ENCODE measurements at places on chromosomes 2 and 18.

DNA sequence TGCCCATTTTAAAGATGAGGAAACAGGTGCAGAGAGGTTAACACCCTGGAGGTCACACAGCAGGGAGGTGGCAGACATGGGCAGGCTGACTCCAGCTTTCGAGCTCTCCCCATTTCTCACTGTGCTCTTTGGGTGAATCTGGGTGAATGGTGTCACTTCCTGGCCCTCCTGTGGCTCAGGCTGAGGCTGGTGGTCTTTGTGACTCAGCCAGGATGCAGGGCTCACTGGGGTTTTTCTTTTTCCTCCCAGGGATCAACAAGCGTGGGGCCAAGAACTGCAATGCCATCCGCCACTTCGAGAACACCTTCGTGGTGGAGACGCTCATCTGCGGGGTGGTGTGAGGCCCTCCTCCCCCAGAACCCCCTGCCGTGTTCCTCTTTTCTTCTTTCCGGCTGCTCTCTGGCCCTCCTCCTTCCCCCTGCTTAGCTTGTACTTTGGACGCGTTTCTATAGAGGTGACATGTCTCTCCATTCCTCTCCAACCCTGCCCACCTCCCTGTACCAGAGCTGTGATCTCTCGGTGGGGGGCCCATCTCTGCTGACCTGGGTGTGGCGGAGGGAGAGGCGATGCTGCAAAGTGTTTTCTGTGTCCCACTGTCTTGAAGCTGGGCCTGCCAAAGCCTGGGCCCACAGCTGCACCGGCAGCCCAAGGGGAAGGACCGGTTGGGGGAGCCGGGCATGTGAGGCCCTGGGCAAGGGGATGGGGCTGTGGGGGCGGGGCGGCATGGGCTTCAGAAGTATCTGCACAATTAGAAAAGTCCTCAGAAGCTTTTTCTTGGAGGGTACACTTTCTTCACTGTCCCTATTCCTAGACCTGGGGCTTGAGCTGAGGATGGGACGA, 13.2 kb downstream of the ITM2C start:
- DNase-seq, result no peak

DNA sequence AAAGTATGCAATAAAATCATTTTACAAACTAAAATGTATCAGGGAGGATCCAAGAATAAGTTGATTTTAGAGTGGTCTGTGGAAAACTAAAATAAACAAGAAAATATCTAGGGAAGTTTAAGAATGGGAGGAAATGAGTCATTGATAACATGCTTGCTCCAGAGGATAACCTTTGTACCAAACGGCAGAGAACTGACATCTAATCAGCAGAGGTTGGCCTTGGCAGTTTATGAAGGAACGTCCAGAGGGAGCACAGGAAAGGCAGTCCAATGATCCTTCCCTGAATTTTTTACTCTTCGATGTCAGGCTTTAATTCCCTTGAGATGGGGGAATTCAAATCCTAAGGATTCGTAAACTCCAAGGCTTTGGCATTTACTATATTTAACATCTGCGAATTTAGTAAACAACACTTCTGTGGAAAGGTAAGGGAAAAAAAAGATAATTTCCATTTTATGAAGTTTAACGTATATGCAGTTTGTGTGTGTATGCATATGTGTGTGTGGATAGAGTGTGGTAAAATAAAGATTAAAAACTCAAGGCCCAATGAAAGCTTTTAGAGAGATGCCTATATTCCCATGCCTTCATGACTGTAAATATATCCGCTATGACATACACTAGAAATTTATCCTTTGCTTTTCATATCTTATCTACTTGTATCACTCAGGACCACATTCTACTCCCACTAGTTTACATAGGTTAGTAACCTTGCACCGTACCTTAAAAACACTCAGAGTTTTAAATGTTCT, 8.7 kb upstream of the INPP1 start:
- peak; percentile 46 for DNase-seq

GRCh38 chr18:62602706-62603105, 79.9 kb downstream of the ZCCHC2 start:
- DNase-seq, result no peak

- no peak for DNase-seq
Observed at GRCh38 chr2:98821629-98822135, 90.8 kb upstream of the MGAT4A start.

GRCh38 chr18:25077038-25077943, 274.7 kb downstream of the ZNF521 start:
- peak; percentile 31 for DNase-seq

- DNase-seq, result peak; percentile 61
Observed at GRCh38 chr2:19299032-19299431, 59.4 kb downstream of the OSR1 start.

GRCh38 chr2:54149638-54150441, 34.4 kb downstream of the ACYP2 start:
- DNase-seq, result peak; percentile 37

DNA sequence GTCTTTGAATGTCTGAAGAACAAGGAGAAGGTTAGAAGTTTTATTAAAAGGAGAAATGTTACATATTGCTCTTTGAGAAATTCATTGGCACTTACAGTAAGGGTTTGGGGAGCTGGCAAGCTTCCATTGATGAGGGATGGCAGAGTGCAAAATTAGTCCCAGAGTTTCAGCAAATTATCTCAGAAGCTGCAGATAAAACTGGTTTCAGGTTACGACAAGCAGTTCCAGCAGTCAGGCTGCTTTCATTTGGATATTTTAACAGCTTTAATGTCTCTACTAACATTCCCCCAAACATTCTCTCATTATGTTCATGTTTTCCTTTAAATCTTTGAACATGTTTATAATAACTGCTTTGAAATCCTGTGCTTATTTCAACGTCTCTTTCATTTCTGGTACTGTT, 153.1 kb downstream of the TTC27 start:
- DNase-seq, result no peak

DNA sequence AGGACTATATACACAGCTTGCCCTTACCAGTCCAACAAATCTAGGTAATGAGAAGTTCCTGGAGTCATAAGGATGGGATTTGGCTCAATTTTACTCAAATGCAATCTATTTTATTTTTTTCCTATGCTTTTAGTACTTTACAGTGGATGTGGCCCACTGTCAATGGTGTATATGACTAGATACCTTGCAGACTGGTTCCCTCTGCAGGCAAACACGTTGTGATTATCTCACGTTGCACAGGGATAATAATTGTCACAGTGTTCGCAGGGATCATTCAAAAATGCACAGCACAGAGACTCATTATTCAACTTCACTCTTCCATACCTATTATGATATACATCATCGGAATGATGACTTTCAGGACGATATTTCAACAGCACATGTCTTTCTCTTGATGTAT, 359.7 kb downstream of the MBD2 start:
- DNase-seq, result no peak

DNA sequence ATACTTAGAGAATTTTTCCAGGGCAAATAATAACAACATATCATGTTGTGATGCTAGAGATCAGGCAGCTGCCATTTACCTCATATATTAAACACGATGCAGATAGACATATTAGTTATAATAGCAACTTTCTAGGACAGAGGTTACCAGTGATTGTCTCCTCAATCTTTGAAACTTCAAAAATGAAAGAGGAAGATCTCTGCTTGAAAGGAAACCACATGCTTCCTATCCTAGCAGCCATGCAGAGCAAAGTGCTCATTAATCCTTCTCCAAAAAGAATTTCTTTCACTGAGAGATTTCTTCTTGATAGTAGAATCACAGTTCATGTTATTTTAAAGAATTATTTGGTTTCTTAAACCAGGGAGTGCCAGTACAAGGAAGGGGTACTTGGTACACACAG, 317.2 kb downstream of the CPS1 start:
- DNase-seq, result no peak

DNA sequence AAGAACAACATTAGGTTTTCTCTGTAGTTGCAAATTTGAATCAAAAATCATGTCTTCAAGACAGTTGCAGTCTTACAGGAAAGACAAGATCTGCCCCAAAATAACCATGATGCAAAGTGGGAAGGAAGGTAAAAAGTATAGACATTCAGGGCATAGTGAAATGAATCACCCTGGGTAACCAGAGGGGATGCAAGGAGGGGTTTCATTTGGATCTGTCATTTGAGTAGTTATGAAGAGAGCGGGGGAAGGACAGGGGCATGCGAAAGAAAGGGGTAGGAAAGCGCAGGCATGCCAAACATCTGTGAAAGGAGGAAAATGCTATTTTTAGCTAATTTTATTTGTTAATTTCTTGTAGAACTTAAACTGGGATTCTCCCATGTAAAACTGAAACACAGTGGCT, 219.1 kb upstream of the BOD1L2 start:
- DNase-seq, result no peak

DNA sequence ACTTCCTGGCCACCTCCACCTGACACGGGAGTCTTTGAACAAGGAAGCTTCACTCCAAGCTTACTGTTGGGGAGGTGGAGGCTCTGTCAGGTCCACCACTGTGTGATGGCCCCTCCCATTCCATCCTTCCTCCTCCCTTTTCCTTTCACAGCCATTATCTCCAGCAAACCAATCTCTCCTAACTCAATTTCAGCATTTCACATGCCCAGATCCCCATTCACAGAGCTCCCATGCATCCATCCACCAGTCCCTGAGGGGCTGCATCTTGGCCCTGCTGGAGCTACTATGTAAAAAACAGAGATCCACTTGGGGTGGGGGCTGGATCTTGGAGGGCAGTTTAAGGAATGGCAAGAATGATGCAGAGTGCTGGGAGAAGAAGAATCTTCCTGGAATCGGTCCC, 129.0 kb upstream of the COPS8 start:
- DNase-seq, result no peak

DNA sequence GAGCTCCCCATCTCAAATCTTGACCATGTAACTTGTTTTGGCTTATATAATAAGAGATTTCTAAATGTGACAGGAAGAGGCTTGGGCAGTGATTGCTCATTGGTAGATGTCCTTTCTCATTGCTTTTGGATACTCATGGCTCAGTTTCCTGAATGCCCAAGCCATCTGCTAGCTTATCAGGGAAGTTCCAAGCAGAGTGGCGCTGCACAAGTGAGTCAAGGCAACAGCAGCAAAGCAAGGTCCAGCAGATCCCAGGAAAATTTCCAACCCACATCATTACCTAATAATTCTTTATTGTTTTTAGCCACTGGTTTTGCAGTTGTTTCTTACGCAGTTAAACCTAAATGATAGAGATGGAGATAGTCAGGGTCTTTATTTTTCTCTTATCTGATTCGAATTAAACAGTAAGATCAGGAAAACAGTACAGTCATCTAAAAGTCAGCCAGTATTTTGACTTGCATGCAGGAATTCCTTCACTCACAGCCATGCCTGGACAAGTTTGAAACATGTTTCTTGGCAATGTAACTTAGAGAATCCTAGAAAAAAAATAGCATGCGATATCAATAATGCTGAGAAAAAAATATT, 349.7 kb upstream of the TMEFF2 start:
- no peak for DNase-seq

- DNase-seq, result peak; percentile 73
Observed at GRCh38 chr18:8329186-8329771, 280.0 kb upstream of the RAB12 start.

- no peak for DNase-seq
Observed at GRCh38 chr2:64015898-64016297, 3.3 kb downstream of the VPS54 start.

DNA sequence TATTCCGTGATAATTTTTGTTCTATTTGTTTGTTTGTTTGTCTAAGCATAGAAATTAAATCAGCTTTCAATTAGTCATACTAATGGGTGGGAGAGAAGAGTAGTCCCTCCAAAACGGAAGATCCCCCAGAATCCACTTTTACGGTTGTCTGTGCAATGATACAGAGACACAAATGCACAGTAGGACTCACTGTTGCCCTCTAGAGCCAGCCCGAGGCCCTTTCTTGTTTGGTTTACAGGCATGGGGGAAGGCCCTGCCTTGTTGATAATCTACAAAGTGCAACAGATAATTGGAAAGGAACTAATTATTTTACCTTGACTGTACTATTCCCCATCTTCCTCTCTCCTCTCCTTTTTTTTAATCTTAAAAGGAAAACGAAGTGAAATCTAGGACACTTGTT, 121.1 kb downstream of the ACOXL start:
- DNase-seq, result peak; percentile 13

DNA sequence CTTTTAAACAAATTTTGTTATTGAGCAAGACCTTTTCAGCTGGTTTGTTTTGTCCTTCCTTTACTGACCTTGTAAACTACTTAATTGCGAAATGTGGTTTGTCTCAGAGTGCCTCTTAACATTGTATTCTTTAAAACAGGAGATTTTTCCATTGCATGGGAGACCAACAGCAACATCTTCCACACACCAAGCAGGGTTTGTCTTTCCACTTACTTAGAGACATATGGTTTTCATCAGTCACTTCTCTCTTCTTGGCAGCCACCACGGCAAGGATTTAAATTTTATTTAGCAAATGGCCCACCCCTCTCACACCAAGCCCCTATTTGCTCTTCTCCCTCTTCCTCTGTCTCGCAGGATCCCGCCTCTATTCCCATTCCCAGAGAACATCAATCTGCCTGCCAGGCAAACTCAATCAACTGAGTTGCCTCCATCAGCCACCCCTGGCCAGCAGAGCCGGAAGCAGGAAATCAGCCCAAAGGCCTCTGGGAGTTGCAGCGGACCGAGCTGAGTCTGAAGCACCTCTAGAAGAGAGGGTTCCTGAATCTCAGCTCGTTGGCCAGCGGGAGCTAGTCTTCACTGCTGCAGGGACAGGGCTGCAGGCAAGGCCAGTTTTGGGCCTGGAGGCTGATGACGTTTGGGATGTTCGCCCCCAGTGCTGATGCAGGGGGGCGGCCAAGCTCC, 11.3 kb upstream of the CIB4 start:
- DNase-seq, result peak; percentile 79

DNA sequence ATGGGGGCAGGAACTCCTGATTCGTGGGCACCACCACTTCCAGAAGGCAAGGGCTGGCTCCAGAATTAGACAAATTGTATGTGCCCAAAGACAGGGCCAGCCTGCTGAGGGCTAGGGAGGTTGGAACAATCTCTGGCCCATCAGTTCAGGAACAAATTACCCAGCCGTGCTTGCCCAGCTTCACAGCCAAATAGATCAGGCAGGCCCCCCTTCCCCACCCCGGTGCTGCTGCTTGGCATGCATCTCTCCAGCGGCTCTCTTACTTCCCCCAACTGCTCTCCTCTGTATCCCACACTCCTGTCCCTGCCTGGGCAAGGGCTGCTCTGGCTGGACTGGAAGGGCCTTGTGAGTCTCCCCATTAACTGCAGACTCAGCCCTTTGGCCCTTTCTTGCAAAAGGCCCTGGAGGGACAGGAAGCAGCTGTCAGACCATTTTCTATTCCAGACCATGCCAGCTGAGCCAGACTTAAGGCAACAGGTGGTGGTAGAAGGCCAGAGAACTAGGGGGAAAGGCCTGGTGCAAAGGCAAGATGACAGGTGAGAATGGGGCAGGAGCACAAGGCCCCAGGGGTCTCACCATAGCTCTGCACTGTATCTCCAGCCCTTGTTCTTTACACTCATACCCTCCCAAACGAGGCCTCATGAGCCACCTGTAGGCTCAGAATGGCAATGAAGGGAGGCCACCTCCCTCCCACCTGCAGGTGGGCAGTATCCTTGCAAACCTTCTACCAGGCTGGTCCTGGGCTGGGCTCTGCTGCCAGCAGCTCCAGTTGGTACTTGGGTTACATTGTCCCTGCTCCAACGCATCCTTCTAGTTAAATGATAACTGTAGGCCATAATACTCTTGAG, 30.7 kb upstream of the ACAA2 start:
- no peak for DNase-seq
